ENCODE measurements at places on chromosomes 6 and 20. TPM values are rescaled to one million over a fixed set of nuclear protein-coding genes. Genes with fewer than 3 reads are reported as not detected.

The CEBPB gene
- 296 TPM for total RNA-seq

The BMP5 gene
- total RNA-seq = not detected

The LTA gene
- total RNA-seq = 0.18 TPM

The SLC16A10 gene
- total RNA-seq = 3.6 TPM

The MATN4 gene
- not detected for total RNA-seq

The C20orf141 gene
- not detected for total RNA-seq

The LY6G5C gene
- total RNA-seq = not detected

- no peak for DNase-seq
Measured at GRCh38 chr6:39240155-39240757, 11.0 kb upstream of the KCNK5 start.

GRCh38 chr20:25015986-25016385, 23.4 kb upstream of the APMAP start:
- no peak for DNase-seq

DNA sequence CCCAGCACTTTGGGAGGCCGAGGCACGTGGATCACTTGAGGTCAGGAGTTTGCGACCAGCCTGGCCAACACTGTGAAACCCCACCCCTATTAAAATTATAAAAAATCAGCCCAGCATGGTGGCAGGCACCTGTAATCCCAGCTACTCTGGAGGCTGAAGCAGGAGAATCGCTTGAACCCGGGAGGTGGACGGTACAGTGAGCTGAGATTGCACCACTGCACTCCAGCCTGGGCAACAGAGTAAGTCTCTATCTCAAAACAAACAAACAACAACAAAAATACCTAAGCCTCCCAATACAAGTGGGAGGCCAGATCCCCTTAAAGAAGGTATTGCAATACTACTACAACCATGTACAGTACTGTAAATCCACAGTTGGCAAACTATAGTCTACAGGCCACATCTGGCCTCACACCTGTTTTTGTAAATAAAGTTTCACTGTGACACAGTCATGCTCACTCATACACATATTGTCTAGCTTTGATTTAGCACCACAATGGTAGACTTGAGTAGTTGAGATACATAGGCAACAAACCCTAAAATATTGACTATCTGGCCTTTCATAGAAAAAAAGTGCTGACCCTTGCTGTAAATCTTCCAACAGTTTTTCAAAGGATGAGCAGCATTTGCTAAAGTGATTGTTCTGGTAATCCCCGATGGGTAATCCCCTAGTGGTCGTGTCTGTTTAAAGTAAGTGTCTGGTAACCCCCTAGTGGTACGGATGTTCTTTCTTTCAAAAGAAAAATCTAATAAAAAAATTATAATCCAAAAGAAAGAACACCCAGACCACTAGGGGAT, 202.0 kb downstream of the RNGTT start:
- DNase-seq = no peak

All from ovary (tissue), 10 donors.